Stomach (tissue), 19 donors: ENCODE measurements at places on chromosomes 3 and 15. TPM values are rescaled to one million over a fixed set of nuclear protein-coding genes. Genes with fewer than 3 reads are reported as not detected.
A peak's percentile ranks its signal among the peaks of the same experiment; 100 is the strongest.

GRCh38 chr15:39188930-39189329, 391.9 kb upstream of the THBS1 start:
- no peaks in the 10 kb centered on the region for H3K4me1 ChIP-seq
- no peaks in the 10 kb centered on the region for H3K27me3 ChIP-seq
- no peaks in the 10 kb centered on the region for H3K36me3 ChIP-seq
- no peak for DNase-seq

MNS1 gene
- total RNA-seq: 0.72 TPM

DNA sequence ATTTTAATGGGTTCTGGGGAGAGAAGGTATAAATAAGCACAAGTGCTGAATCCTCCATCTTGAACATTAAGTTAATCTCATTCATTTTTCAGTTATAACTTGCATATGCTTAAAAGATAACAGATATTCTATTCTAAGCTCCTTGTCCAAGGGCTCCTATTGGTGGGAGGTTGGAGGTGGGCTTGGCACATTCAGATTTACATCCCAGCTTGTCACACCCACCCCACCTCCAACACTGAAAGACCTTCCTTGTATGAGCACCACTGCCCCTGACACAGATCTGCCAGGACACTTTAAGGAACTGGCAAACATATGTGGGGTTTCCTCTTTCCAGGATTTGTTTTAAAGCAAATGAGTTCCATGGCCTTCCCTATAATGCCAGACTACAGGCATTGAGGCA, 30.6 kb downstream of the HOMER2 start:
- H3K4me1 ChIP-seq: peaks cover 44% of the 10 kb centered on the region
- H3K36me3 ChIP-seq: no peaks in the 10 kb centered on the region
- H3K27ac ChIP-seq: peak overlapping the region; percentile 52
- H3K4me3 ChIP-seq: no peak overlapping the region
- peak; percentile 11 for DNase-seq
- H3K27me3 ChIP-seq: no peaks in the 10 kb centered on the region

DNA sequence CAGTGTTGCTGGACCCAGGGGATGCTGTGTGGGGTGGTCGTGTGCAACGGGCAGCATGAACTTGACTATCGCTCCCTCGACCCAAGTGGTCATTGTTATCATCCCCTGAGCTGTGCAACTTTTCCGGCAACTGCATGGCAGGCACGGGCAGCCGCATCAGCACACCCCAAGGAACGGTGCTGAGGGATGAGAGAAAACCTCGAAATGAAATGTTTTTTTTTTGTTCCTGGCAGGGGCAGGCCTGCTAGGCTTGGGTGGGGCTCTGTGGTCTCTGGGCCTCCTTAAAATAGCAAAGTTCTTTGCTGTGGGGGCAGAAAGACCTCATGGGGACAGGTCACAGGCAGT, 51.4 kb downstream of the CORO2B start:
- no peak for DNase-seq
- no peak overlapping the region for H3K4me3 ChIP-seq
- H3K36me3 ChIP-seq: no peaks in the 10 kb centered on the region
- peaks cover 4% of the 10 kb centered on the region for H3K27me3 ChIP-seq

GOLGA8Q gene
- total RNA-seq: not detected

KLHL25 gene
- 6.4 TPM for total RNA-seq

DNA sequence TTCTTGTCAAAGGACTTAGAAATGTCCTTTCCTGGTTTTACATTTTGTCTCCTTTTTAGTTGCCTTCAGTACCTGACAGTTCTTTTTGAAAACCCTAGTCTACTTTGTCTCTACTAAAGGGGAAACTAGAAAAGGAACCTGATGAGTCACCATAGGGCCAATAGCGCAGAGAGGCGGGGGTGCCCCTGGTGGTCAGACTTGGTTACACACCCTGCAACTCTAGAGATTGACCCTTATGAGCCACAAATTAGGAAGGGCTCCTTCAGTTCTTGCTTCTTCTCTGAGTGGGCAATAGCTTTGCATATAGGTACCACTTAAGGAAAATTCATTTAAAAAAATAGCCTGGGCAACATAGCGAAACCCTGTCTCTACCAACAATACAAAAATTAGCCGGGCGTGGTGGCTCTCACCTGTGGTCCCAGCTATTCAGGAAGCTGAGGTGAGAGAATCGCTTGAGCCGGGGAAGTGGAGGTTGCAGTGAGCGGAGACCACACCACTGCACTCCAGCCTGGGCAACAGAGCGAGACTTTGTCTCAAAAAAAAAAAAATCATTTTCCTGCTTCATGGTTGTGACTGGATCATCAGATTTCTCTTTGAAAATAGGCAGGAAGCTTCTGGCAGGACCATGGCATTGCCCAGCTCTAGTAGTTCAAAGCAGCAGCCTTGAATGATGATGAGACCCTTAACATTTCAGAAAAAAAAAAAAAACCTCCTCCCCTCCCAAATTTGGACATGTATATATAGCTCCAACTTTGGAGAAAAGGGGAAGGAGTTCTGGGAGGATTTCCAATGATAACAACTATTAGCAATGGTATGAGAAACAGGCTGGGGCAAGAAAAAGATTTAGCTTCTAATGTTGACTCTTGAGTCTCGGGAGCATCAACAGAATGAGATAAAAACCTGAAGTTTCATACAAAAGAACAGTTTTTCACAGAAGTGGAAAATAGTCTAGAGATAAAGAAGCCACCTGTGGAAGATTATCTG, 45.2 kb upstream of the RASA2 start:
- peak overlapping the region; percentile 83 for H3K27ac ChIP-seq
- DNase-seq: peak; percentile 76
- H3K4me3 ChIP-seq: no peak overlapping the region
- peaks cover 47% of the 10 kb centered on the region for H3K36me3 ChIP-seq

WNT5A gene
- 10.9 TPM for total RNA-seq

- no peaks in the 10 kb centered on the region for H3K36me3 ChIP-seq
- no peak overlapping the region for H3K27ac ChIP-seq
- peaks cover 29% of the 10 kb centered on the region for H3K4me1 ChIP-seq
Measured at GRCh38 chr15:95298729-95299128, 1031.8 kb upstream of the NR2F2 start.

GRCh38 chr15:88701561-88702095, 62.8 kb downstream of the ISG20 start:
- no peaks in the 10 kb centered on the region for H3K36me3 ChIP-seq
- H3K27me3 ChIP-seq: no peaks in the 10 kb centered on the region
- DNase-seq: no peak
- H3K27ac ChIP-seq: no peak overlapping the region

DNA sequence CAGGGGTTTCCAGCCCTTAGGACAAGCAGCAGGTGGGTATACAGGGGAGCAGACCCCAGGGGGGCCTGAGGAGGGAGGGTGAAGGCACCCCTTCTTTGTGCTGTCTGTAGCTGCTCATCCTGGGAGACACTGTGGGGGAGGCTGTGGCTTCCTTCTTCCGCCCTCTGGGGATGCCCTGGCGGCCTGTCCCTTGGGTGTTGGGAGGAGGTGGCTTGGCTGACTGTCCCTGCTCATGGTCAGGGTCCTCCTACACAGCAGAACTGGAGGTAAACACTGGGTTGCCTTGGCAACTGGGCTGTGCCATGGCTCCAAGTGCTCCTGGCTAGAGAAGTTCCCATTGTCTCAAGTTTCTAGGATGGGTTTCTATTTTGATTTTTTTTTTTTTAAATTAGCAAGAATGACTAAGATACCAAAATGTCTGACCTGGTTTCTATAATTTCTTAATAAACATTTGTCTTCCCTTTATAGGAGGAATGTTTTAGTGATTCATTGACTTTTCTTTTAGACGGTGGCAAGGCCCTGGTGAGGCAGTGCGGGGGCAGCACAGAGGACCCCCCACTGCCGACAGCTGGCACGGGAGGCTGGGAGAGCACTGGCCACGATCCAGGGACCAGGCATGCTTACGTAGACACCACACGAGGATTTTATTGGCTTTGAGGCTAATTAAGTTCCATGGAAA, 12.4 kb downstream of the KLF13 start:
- no peak for DNase-seq

- no peak overlapping the region for H3K27ac ChIP-seq
- no peaks in the 10 kb centered on the region for H3K36me3 ChIP-seq
- no peaks in the 10 kb centered on the region for H3K27me3 ChIP-seq
Measured at GRCh38 chr15:66661432-66662096, 40.5 kb upstream of the SMAD6 start.

DNA sequence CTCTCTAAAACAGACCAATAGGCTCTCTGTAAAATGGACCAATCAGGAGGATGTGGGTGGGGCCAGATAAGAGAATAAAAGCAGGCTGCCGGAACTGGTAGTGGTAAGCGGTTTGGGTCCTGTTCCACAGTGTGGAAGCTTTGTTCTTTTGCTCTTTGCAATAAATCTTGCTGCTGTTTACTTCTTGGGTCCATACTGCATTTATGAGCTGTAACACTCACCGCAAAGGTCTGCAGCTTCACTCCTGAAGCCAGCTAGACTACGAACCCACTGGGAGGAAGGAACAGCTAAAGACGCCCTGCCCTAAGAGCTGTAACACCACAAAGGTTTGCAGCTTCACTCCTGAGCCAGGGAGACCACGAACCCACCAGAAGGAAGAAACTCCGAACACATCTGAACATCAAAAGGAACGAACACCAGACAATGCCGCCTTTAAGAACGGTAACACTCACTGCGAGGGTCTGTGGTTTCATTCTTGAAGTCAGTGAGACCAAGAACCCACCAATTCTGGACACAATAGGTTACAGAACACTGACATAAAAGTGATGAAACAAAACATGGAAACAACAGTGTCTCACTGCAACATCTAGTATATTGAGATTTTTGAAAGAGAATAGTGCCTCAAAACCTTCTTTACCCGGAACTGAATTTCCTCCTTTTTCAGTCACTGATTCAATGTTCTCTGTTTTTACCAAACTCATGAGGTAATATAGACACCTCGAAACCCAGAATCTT, 28.8 kb upstream of the PLSCR2 start:
- no peak overlapping the region for H3K27ac ChIP-seq
- no peaks in the 10 kb centered on the region for H3K27me3 ChIP-seq
- no peak overlapping the region for H3K4me3 ChIP-seq
- H3K36me3 ChIP-seq: no peaks in the 10 kb centered on the region
- no peak for DNase-seq

GRCh38 chr3:25403968-25404367, 24.1 kb upstream of the RARB start:
- H3K4me3 ChIP-seq: no peak overlapping the region
- no peak overlapping the region for H3K27ac ChIP-seq
- no peak for DNase-seq

DNA sequence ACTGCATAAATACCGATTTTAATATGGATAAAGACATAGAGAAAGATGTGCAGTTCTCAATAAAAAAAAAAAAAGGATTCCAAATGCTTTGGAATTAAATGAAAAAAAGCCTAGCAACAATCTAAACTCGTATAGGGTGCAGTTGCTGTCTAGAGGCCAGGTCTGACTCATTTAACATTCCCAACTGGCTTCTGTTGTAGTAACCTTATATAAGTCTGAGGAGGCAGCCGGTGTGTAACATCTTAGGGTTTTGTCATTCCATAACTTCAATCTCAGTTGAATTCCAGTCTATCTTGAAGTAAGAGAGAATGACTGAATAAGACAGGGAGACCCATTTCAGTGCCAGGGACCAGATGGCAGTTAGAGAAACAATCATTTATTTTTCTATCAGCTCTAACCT, 6.5 kb downstream of the PDCD10 start:
- H3K36me3 ChIP-seq: no peaks in the 10 kb centered on the region
- H3K27me3 ChIP-seq: no peaks in the 10 kb centered on the region
- no peak overlapping the region for H3K4me3 ChIP-seq
- peaks cover 22% of the 10 kb centered on the region for H3K4me1 ChIP-seq

DNA sequence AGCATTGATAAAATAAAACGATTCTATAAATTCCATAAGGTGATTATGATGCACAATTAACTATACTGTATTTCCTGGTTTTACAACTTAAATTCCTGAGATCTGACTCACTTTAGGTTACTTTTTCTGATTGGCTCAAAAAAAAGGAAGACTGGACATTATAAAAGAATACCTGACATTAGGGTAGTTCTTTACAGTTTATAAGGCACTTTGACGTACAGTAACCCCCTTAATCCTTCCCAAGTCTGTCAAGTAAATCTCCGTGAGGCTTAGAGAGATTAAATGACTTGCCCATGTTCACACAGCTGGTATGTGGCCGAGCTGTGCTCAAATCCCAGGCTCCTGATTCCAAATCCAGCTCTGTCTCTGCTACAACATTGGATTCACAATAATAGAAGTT, 1.0 kb upstream of the SLTM start:
- peaks cover 32% of the 10 kb centered on the region for H3K4me1 ChIP-seq
- peak; percentile 21 for DNase-seq
- H3K27ac ChIP-seq: peak overlapping the region; percentile 100
- H3K4me3 ChIP-seq: peak overlapping the region; percentile 69

DNA sequence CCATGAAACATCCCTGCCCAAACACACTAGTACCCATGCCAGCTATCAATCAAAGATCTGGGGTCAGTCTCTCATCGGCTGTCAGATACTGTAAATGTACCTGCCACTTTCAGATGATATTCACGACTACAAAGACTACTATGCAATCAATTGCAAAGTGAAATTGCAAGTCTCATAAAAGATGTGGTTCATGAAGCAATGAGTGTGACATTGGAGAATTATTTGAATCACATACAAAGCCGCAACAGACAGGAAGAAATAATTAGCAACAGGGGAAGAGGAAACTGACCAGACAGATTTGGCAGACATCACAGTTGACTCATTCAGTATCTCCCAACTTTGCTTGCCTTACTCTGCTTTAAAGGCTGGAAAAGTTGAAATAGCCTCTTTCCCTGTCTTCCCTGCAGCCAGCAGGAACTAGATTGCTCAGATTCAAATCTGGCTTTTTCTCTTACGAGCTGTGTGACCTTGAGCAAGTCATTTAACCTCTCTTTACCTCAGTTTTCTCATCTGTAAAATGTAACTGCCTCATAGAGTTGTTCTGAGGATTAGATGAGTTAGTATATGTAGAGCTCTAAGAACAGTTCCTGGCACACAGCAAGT, 95.7 kb upstream of the C3orf80 start:
- no peaks in the 10 kb centered on the region for H3K36me3 ChIP-seq
- no peak overlapping the region for H3K27ac ChIP-seq
- H3K27me3 ChIP-seq: no peaks in the 10 kb centered on the region
- DNase-seq: peak; percentile 27

DNA sequence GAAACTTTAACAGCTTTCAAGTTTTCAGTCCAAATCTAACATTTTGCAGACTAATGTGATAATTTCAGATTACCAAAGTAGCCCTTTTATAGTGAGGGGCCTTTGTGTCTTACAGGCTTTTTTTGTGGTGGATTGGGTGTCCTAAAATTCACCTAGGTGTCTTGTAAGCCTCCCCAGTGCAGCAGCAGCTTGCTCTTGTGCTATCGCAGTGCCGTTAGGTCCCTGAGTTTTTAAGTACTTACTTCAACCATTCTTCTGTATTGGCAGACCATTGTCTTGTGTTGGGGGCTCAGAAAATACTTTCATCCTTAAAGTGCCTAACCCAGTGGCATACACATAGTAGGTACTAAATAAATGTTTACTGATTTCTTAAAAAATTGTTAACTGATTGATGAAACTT, 2.1 kb downstream of the PDE8A start:
- H3K4me3 ChIP-seq: peak overlapping the region; percentile 94
- peaks cover 67% of the 10 kb centered on the region for H3K4me1 ChIP-seq
- H3K27ac ChIP-seq: peak overlapping the region; percentile 93
- no peak for DNase-seq

GRCh38 chr3:68441054-68441453, 491.3 kb downstream of the TAFA4 start:
- H3K27me3 ChIP-seq: no peaks in the 10 kb centered on the region
- H3K27ac ChIP-seq: no peak overlapping the region
- H3K4me1 ChIP-seq: no peaks in the 10 kb centered on the region

DZIP3 gene
- 2.0 TPM for total RNA-seq
